ENCODE measurements at places on chromosomes 6 and 20.

DNA sequence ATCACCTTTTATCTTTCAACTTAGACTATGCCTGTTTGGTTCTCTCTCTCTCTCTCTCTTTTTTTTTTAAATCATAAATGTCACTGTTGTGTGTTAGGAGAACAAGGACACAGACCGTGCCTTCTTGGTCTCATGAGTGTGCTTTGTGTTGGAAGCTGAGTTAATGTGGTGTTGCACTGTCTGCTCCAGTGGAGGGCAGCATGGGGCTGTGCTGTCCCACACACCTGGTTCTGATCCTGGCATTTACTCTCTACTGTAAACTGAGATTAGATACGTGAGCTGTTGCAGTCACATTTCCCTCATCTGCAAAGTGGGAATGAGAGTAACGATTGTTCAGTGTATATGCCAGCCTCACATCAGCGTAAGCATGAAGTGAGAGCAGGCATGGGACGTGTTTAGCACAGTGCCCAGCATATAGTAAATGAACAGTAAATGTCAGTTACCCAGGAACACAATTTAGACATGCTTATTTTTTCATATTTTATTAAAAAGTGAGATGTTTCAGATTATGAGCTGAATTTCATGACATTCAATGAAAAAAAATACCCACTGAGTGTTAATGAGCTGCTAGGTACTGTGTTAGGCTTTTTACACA lies 161.1 kb downstream of the FARS2 start:
- no peak for DNase-seq

GRCh38 chr20:1431158-1431557 lies 35.5 kb downstream of the NSFL1C start:
- no peak for DNase-seq

- DNase-seq = no peak
Measured at GRCh38 chr20:50594591-50595432, 84.6 kb downstream of the PTPN1 start.

DNA sequence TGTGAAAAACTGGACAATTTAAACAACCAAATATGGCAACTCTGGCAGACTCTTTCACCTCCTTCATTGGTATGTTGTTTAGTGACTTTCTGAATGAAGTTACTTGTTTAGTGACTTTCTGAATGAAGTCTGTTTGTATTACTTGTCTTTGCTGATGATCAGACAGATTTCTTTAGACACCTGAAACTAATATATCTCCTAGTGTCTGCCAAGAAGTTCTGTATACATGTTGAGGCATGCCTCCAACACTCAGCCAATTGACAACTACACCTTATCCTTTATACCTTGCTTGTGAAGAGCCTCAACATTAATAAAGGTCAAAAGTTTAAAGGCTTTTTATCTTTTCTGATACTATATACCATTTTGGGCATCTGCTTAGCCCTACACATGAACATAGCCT lies 725.4 kb upstream of the EPHA7 start:
- no peak for DNase-seq

DNA sequence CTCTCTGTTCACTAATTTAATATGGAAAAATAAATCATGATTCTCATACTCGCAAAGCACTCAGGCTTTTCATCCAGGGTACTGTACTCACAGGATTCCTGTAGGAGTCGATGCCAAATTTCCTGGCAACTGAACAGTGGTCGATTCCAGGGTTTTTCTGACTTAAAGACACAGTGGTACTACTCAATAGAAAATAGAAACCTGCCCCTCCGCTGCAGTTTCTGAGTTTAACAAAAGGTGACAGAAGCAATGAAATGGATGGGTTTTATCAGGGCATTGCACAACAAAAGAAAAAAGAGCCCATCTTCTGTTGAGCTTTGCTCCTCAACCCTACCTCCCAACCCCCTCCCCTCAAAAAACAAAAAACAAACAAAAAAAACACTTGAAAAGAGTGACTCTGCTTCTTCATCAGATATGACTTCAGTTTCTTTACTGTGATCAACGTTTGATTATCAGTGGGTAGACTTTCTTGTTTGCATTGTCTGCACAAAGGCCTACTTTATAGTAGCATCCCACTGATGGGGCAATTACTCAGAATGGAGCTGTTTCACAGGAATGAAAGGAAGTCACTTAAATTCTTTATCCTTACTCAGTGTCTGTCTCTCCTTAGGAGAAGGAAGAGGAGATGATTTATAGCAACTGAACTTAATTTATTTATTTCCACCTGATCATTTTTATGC lies 96.2 kb upstream of the FOXO3 start:
- no peak for DNase-seq

DNA sequence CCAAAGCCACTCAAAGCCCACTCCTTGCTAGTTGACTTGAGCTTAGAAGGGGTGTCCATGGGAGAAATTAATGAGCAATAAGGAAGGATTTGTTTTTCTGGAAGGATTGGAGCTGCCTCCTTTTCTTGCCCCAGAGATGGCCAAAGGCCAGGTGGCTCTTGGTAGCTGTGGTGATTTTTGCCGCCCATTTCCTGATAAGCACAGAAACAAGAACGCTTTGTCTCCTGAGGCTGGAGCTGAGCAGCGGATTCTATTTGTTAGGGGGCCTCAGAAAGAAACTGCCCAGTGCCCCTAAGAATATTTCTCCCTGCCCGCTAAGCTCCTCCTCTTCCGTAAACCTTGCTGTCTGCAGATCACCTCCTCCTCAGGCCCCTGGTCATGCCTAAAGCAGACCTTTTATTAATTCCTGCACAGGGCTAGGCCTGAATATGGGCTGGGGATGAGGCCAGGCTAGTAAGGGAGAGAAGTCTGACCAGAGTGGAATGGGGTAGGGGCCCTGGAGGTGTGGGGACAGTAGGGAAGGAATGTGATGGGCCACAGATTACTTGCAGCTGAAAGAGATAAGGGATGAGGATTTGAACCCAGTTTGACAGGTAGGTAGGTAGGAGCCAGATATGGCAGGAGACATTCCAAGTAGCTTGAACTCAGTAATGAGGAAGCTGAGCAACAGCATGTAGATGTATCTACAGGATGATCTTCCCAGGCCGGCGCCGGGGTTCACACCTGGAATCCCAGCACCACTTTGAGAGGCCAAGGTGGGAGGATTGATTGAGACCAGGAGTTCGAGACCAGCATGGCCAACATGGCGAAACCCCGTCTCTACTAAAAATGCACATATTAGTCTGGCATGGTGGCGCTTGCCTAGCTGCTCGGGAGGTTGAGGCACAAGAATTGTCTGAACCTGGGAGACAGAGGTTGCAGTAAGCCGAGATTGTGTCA lies 71.2 kb upstream of the NAA20 start:
- no peak for DNase-seq

DNA sequence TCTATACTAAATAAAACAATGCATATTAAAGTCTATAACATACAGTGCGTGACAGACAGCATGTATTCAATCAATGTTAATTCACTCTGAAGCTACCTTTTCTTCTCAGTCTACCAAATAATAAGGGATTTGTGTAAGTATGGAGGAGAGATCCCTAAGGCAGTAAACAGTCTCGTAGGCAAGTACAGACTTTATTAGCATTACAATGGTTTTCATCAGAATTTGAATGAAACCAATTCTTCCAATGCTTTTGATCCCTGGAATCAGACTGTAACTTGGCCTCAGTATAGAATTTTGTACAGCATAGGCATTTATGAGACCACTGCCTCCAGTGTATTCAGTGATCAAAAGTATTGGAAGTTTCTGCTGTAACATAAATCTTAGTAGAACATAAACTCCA lies 19.5 kb downstream of the LYRM4 start:
- DNase-seq = no peak

DNA sequence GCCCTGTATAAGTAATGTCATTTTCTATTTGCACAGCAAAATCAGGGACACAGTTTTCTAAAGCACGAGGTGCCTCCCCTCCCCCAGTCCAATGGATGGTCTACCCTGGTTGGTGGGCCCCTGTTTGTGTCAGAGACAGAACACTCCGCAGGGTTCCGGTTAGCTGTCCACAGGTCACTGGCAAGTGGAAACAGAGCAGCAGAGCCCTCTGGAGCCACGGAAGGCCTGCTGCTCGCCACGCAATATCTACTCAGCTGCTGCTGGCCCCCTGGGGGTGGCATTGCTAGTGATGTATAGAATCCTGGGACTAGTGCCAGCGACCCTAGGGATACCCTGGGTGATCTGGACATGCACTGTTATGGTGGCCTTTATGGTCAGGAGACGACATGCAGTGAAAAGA lies 50.4 kb downstream of the RIN2 start:
- DNase-seq = no peak

DNA sequence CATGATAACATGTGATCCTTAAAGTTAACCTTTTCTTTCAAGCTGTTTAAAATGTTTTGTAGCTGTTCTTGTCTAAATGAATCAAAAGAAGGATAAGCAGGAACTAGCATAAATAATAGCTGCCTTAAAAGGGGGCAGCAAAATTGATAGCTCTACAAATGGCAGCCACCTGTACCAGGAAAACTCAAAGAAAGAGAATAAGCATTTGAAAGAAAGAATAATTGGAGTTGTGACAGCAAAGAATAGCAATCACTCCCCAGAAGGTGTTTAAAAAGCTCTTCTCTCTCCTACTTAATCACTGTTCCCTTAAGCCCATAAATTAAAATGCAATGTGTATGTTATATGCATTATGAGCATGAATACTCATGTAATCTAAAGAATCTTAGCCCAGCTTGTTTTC lies 114.6 kb downstream of the SIM1 start:
- no peak for DNase-seq

- DNase-seq = no peak
Measured at GRCh38 chr20:18003897-18004296, 35.1 kb downstream of the MGME1 start.

DNA sequence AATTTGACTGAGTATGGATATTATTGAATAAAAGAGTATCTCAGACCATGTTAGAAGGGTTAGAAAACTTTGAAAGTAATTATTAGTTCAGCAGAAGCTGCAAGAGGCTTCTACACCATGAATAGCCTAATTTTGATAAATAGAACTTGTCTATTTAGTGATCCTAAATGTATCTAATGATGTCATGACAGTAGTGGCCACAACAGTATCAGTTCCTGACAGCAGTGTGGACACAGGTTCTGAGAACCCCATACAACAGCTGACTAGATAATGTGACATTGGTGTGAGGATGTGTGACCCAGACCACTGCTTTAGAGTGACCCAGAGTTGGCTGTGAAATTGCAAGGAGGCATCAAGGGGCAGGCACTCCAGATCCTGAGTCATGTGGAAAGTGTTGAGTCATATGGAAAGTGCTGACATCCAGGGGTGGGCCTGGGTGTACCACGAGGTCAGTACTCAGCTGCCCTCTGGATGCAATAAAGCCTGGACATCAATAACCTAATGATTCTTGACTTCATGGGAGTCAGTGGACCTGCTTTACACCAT lies 754.7 kb downstream of the DHX35 start:
- DNase-seq = no peak

DNA sequence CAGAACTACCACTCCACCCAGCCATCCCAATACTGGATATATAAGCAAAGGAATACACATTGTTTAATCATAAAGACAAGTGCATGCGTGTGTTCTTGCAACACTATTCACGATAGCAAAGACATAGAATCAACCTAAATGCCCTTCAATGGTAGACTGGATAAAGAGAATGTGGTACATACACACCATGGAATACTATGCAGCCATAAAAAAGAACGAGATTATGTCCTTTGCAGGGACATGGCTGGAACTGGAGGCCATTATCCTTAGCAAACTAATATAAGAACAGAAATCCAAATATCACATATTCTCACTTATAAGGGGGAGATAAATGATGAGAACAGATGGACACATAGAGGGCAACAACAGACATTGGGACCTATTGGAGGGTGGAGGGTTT lies 156.6 kb downstream of the LRRC1 start:
- DNase-seq = no peak

DNA sequence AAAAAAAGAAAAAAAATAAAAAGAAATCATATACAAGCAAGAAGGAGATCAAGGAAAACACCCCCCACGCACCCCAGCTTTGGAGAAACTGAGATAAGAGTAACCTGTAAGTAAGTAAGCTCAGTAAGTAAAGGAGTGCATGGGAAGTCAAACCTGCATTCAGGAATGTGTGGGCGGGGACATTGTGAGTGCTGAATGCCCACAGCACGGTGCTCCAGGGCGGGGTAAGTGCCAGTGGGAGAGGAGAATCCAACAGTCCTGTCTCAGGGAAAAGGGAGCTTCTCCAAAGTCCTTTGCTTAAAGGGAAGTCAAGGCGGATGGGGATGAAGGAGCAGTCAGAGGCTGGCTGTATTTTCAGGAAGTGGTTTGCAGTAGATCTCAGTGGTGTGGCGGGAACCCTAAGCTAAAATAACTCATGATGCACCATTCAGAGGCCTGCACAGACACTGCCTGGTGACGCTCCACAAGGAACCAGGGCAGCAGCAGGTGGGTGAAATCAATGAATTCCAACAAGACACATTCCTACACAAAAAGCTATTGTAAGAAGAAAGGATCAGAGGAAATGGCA lies 368.0 kb downstream of the QKI start:
- no peak for DNase-seq

DNA sequence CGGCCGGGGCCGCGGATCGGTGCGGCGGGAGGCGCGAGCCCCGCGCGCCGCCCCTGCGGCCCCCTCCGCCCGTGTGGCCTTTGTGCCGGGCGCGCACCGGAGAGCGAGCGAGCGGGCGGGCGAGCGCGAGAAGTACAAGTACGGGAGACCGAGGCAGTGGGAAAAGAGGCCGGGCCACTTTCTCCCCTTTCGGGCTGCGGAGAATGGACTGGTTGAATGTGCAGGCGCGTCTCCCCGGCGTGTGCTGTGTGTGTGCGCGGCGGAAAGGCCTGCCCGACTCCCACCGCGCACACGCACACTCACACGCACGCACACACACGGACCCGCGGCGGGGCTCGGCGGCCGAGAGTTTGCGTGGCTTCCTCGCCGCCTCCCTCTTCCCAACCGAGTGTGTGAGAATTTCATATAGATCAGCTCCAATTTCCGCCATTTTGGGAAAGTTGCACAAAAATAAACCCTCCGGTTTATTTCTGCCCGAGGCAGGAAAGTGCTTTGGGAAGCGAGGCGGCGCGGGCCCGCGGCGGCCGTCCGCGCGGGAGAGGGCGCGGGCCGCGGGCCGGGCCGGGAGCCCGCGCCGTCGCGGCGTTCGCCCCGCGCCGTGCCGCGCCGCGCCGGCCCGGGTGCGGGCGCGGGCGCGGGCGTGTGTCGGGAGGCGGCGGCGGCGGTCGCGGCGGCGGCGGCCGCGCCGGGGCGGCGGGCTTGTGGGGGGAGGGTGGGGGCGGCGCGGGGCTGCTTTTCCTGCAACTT lies 1.1 kb downstream of the L3MBTL3 start:
- no peak for DNase-seq

- no peak for DNase-seq
Measured at GRCh38 chr6:122059918-122060317, 339.5 kb upstream of the HSF2 start.

GRCh38 chr6:170038708-170039107 lies 252.2 kb downstream of the DLL1 start:
- DNase-seq = no peak

DNA sequence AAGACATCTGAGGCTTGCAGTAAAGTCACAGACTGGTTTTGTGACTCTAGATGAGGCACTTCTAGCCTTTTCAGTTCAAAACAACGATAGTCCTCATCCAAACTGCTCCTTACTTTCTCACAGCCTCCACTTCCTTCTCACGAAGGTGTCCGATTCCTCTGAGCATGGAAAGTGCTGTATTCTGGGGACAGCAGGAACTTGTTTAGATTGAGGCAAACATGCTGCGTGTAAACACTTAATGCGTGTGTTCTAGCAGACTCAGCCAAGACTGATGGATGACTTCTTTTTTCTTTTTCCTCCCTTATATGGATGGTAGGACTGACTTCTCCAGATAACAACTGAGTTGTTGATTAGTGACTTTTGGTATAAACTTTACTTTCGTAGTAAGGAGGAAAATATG lies 80.2 kb upstream of the PRDM1 start:
- DNase-seq = no peak

- DNase-seq = no peak
Measured at GRCh38 chr6:129590408-129591022, 119.5 kb downstream of the ARHGAP18 start.

GRCh38 chr6:152471456-152472265 lies 165.5 kb downstream of the SYNE1 start:
- DNase-seq = no peak

All from cortex of kidney (tissue), 1 donor.